ENCODE measurements at places on chromosomes 6 and 20.

DNA sequence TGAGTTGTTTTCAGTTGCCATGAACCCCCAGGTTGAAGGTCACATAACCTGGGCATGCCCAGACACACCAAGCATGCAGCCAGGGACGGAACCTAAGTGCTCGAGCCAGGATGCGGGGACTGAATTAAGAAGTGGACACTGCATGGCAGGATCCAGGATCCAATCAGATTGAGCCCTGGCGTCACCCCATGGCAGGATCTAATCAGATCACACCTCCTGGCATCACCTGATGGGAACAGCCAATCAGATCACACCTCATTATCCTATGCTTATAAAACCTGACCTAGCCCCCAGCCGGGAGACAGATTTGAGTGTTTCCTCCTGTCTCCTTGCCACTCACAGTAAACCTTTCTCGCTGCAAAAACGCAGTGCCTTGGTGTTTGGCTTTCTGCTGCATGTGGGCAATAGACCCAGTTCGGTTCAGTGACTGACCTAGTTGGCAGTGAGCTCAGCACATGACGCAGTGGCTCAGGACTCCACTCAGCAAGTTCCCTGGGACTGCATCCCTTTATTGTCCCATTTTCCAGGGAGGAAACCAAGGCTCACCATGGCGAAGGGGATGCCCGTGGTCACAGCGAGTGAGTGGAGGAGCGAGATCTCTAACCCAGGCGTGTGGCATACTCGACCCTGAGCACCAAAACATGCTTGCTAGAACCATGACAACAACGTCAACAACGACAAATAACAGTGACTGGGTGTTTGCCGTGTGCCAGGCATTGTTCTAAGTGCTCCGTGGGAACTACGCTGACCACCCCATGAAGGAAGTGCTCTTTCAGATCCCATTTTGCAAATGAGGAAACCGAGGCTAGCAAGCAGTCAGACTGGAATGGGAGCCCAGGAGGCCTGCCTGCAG lies 66.3 kb downstream of the RBM38 start:
- DNase-seq, result no peak

GRCh38 chr20:46002008-46002407 lies 6.7 kb upstream of the MMP9 start:
- no peak for DNase-seq

GRCh38 chr20:57051096-57051495 lies 215.3 kb downstream of the BMP7 start:
- DNase-seq, result no peak

- DNase-seq, result no peak
Measured at GRCh38 chr6:153947808-153948447, 91.1 kb upstream of the OPRM1 start.

DNA sequence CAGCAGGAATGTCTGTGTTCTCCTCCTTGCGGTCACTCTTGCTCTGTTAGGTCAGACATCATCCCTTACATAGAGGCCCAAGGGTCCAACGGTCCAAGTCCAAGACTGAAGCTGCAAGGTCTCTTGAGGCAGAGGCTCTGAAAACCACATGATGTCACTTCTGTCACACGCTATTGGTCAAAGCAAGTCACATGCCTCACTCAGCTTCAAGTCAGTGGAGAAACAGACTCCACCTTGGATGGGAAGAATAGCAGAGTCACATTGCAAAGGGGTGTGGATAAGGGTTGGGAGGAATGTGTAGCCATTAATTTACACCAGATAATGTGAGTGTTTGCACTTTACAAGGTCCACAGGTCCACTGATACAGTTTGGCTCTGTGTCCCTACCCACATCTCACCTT lies 17.5 kb downstream of the SLC52A3 start:
- no peak for DNase-seq

GRCh38 chr6:161536224-161536630 lies 262.4 kb upstream of the AGPAT4 start:
- DNase-seq, result no peak

GRCh38 chr6:98944598-98945081 lies 3.1 kb downstream of the FBXL4 start:
- no peak for DNase-seq

- no peak for DNase-seq
Measured at GRCh38 chr20:32135983-32136515, 26.5 kb downstream of the TM9SF4 start.

- no peak for DNase-seq
Measured at GRCh38 chr20:6921717-6922386, 154.4 kb downstream of the BMP2 start.

GRCh38 chr6:73145690-73146089 lies 79.6 kb downstream of the KHDC1L start:
- peak; percentile 29 for DNase-seq

DNA sequence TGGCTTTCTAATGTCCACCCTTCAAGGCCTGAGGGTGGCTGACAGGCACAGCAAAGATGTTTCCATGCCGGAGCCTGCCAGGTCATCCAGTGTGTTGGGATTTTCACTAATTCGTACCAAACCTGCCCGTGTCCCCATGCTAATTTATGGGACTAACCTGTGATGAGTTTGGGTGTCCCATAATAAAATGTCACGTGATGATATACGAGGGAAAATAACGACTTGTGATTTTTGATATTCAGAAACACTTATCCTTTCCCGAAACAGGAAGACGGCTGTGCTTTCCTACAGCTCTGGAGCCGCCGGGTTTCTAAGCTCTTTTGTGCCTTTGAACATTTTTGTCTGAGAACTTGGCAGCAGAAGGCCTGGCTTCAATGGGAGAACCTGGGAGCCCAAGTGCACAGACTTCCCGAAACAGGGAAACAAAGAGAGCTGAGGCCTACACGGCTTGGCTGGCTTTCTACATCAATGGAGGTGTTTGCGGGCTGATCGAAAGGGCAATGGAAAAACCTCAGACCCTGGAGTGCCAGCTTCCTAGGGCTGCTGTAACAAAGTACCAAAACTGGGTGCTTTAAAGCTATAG lies 171.9 kb upstream of the JARID2 start:
- no peak for DNase-seq

DNA sequence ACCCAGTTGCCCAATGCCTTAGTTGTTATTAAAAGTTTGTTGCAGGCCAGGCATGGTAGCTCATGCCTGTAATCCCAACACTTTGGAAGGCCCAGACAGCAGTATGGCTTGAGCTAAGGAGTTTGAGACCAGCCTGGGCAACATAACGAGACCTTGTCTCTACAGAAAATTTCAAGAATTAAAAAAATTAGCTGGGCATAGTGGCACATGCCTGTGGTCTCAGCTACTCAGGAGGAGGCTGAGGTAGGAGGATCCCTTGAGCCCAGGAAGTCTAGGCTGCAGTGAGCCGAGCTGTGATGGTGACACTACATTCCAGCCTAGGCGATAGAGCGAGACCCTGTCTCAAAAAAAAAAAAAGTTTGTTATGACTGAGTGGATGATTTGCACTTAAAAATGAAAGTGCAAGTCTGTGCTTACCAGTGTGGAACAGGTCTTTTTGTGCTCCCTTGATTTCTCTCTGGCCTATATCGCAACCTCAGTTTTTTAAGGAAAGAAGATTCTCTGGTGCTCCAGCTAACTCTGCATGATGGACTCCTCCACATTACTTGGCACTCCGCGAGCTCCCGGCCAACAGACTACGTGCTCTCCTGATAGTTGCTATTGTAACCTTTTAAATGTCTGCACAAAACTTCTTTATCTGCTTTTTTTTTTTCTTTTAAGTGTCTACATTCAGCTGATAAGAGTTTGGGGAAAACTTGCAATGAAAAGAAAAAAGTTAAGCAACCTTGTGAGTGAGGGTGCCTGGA lies 22.1 kb downstream of the ZKSCAN3 start:
- no peak for DNase-seq

GRCh38 chr6:111766201-111766857 lies 106.9 kb downstream of the FYN start:
- DNase-seq, result no peak

DNA sequence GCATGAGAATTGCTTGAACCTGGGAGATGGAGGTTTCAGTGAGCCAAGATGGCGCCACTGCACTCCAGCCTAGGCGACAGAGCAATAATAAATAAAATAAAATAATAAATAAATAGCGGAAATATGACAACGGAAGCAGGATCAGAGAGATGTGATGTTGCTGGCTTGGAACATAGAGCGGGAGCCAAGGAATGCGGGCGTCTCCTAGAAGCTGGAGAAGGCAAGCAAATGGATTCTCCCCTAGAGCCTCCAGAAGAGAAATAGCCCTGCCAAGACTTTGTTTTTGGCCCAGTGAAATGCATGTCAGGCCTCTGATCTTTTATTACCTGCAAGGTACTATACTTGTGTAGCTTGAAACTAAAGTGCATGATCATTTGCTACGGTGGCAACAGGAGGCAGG lies 12.4 kb downstream of the KIAA1755 start:
- no peak for DNase-seq

- DNase-seq, result no peak
Measured at GRCh38 chr6:18053555-18054445, 66.4 kb upstream of the KIF13A start.

DNA sequence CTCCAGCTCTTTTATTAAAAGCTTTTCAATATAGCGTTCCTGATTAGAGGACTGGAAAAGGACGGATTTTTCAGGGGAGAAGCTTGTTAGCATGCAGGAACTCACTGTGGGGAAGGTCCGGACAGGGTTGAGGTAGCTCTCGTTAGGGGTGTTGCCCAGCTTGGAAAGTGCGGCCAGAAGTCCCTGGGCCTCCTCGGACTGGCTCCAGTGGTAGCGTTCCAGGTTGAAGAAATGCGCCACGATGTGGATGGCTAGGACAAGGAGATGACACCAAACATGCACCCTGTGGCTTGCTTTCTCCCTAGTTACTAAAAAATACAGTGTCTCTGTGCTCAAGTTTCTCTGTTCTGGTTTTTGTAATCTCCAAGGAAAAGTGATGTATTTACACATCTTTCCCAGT lies 12.5 kb downstream of the NOX3 start:
- DNase-seq, result no peak

GRCh38 chr6:15962449-15962764 lies 166.5 kb upstream of the MYLIP start:
- peak; percentile 45 for DNase-seq

GRCh38 chr20:56875052-56875659 lies 246.1 kb downstream of the TFAP2C start:
- DNase-seq, result no peak

DNA sequence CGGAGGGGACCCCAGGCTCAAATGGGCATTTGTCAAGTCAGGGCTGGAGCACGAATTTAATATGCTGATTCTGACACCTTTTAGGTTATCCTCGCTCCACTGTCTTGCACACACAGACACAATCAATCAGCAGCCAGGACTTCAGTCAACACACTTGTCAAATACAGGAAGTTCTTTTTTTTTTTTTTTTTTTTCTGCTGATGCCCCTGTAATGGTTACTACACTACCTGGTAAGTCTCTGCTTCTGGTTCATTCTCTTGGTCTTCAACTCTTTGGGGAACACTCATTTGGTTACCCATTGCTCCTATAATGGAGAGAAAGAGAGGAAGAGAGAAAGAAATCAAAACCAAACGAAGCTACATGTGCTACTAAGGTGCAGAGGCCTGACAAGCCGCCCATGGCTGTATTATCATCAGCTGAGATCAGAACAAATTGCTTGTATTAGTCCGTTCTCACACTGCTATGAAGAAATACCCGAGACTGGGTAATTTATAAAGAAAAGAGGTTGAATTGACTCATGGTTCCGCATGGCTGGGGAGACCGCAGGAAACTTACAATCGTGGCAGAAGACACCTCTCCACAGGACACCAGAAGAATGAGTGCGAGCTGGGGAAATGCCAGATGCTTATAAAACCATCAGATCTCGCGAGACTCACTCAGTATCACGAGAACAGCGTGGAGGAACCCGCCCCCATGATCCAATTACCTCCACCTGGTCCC lies 11.8 kb downstream of the BCAS1 start:
- peak; percentile 49 for DNase-seq

- no peak for DNase-seq
Measured at GRCh38 chr6:26175428-26176181, 88.4 kb downstream of the HFE start.

DNA sequence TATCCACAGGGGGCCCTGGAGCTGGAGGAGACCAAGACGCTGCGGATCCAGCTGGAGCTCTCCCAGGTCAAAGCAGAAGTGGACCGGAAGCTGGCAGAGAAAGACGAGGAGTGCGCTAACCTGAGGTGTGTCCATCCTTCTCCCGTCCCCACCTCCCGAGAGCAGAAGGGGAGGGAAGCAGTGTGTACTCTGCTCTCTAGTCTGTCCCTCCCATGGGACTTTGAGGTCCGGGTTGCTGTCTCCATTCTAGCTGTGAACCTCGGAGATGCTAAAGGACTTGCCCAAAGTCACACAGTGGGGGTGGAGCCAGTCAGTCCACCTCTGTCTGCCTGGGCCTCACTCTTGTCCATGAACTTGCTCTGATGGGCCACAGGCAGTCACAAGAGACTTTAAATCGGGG lies 44.1 kb downstream of the MYH7B start:
- no peak for DNase-seq

- no peak for DNase-seq
Measured at GRCh38 chr6:111171577-111172400, 84.5 kb downstream of the SLC16A10 start.

DNA sequence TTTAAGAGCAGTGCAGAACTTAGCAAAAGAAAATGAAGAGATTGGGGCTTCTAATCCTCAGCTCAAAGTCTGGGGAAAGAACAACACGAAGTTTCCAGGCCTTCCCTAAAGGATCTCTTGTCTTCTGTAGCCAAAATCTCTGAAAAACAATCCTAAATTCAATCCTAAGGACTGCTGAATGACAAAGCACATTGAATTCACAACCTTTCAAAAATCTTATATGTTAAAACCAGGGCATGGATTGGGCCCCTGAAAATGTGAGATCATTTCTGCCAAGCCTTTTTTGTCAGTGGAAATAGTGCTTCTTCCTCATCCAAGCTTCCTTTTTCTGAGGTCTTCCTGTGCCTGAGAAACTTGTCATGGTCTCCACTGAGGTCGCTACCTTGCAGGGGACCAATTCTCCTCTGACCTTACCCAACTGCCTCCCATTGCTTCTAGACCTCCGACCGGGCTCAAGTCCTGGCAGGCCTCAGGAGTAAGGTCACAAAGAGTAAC lies 126.2 kb upstream of the ARID1B start:
- DNase-seq, result no peak

DNA sequence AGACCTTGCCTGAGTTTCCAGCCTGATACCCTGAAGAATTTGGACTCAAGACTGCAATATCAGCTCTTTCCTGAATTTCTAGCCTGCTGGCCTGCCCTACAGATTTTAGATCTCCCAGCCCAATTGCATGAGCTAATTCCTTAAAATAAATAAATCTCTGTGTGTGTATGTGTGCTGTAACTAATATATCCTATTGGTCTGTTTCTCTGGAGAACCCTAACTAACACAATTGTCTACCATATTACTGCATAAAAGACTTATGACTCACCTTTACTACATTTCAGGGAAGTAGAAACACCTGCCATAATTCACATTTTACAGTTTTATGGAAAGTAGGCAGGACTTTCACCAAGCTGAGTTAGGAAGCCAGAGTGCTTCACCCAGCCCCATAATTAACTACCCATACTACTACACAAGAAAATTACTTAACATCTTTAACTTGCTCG lies 90.7 kb upstream of the BEND6 start:
- no peak for DNase-seq

All from GM12864 (cell line).